ENCODE measurements at places on chromosomes 11 and 22.

GRCh38 chr11:71300187-71300586 lies 47.8 kb upstream of the SHANK2 start:
- H3K4me1 ChIP-seq, result no peaks in the 10 kb centered on the region
- H3K27me3 ChIP-seq, result no peaks in the 10 kb centered on the region
- H3K27ac ChIP-seq, result no peak overlapping the region
- no peak for DNase-seq
- no peak overlapping the region for H3K4me3 ChIP-seq
- no peaks in the 10 kb centered on the region for H3K36me3 ChIP-seq

DNA sequence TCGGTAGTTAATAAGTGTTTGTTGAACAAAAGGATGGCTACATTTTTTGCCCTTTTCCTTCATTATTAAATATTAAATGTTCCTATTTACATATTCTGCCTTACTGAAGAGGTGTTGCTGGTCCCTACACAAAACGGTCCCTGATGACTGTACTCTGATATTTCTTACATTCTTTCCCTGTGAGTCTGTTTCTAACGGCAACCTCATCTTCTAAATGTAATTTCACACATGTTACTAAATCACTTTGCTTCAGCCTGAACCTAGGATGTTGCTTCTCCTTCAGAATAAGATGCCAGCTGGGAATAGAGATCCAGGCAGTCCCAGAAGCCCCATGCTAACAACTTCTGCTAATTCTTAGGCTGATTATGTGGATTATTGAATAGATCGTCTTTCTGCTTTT lies 50.3 kb downstream of the SPON1 start:
- H3K4me3 ChIP-seq, result no peak overlapping the region
- DNase-seq, result no peak
- H3K4me1 ChIP-seq, result no peaks in the 10 kb centered on the region
- H3K27ac ChIP-seq, result no peak overlapping the region

GRCh38 chr11:62030071-62030684 lies 62.7 kb upstream of the FTH1 start:
- H3K27me3 ChIP-seq, result no peaks in the 10 kb centered on the region
- DNase-seq, result no peak
- H3K4me1 ChIP-seq, result peaks cover 12% of the 10 kb centered on the region
- no peaks in the 10 kb centered on the region for H3K36me3 ChIP-seq
- no peak overlapping the region for H3K4me3 ChIP-seq

DNA sequence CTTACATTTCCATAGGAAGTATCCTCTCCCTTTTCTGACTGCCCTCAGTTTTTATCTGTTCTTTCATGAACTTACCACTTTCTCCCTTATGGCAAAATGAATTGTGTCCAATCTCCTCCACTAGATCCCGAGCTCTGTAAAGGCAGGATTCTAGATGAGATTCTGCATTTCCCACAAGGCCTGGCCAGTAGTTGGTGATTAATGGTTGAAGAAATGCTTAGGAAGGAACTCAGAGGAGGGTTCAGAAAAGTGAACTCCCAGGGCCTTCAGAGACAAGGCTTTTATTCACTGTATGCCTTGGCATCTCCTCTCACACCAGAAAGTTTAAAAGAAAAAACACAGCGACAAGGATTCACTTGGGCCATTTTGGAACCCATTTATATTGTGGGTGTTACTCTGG lies 66.2 kb downstream of the CCDC81 start:
- no peaks in the 10 kb centered on the region for H3K4me1 ChIP-seq
- DNase-seq, result no peak
- H3K27ac ChIP-seq, result no peak overlapping the region
- no peaks in the 10 kb centered on the region for H3K36me3 ChIP-seq

DNA sequence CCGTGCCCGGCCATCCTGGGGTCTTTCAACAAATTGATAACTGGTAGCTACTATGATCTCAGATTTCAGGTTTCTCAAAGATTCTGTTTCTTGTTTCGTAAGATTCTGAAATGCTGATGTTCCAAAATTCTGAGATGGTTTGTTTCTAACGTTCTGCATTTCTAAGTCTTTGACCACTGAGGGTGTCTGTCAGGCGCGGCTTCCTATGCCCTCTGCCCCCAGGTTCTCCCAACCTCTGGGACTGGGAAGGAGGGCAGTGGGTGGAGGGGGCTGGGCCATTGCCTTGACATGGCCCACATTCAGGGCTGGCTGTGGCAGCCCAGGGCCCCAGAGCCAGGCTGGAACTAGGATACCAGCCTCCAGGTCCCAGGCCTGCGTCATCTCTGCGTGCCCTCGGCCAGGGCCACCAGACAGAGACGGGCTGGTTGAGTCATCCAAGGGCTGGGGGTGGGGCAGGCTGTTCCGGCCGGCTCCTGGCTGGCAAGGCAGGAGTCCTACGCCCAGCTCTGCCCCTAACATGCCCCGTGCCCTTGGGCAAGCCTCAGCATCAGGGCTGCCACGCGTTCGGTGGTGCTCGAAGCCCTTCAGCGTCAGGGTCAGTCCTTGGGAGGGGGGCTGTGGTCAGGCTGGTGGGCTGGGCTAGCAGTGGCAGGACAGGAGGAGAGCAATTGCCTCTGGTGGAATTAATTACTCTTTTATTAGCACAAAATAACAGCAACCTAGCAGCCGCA lies 5.2 kb downstream of the TMEM134 start:
- H3K27ac ChIP-seq, result peak overlapping the region; percentile 96
- H3K4me1 ChIP-seq, result peaks cover 37% of the 10 kb centered on the region
- peak overlapping the region; percentile 66 for H3K4me3 ChIP-seq
- peaks cover 2% of the 10 kb centered on the region for H3K36me3 ChIP-seq
- H3K27me3 ChIP-seq, result no peaks in the 10 kb centered on the region
- peak; percentile 12 for DNase-seq

DNA sequence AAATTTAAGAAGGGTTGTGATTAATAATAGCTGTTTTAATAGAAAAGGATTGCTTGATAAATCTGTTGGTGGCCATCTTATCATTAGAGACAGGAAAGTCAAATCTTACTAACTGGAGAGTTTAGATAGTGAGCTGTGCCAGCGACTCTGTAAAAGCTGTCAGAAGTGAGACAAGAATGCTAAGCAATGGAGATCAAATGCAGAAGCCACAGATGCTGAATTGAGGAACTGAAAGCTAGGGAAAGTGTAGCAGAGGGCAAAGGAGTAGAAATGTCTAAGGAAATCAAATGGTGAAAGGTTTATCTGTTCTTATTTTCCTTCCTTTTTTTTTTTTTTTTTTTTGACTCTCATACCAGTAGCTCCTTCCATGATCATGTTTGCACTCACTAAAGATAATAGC lies 13.7 kb downstream of the MS4A13 start:
- DNase-seq, result no peak
- no peaks in the 10 kb centered on the region for H3K4me1 ChIP-seq
- no peaks in the 10 kb centered on the region for H3K27me3 ChIP-seq
- H3K36me3 ChIP-seq, result no peaks in the 10 kb centered on the region
- no peak overlapping the region for H3K27ac ChIP-seq
- no peak overlapping the region for H3K4me3 ChIP-seq

DNA sequence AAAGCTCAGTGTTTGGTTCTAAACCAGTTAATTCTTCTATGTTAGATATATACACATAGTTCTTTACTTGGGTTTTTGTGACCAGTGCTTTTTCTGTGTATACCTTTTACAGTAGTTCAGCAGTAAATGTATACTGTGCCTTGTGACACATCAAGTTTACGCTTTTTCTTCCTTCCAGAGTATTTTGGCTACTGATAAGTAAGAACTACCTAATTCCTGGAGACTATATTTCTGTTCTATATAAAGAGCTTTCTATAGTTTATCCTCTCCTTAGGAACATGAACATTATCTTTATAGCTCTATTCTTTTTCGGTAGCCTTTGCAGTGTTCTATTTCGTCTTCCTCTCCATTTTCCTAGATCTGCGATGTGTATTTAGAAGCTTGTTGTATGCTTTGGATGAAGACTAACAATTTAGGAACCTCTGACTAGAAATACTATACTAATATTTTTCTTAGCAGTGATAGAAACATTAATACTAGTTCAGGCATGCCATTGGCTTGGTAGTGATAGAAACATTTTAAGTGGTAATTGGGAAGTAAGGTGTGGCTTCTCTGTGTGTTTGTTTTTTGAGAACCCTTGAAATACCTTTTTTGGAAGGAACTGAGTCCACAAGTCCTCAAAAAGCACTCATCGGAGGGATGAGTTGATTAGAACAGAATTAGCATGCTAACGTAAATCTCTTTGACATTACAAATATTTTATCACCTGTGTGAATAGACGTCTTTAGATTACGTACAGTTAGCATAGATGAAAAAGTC lies 74.6 kb downstream of the ARHGEF12 start:
- no peaks in the 10 kb centered on the region for H3K27me3 ChIP-seq
- H3K27ac ChIP-seq, result no peak overlapping the region
- DNase-seq, result no peak

GRCh38 chr11:117705866-117706265 lies 91.2 kb downstream of the DSCAML1 start:
- no peak for DNase-seq
- no peaks in the 10 kb centered on the region for H3K4me1 ChIP-seq
- H3K27ac ChIP-seq, result no peak overlapping the region
- no peak overlapping the region for H3K4me3 ChIP-seq

DNA sequence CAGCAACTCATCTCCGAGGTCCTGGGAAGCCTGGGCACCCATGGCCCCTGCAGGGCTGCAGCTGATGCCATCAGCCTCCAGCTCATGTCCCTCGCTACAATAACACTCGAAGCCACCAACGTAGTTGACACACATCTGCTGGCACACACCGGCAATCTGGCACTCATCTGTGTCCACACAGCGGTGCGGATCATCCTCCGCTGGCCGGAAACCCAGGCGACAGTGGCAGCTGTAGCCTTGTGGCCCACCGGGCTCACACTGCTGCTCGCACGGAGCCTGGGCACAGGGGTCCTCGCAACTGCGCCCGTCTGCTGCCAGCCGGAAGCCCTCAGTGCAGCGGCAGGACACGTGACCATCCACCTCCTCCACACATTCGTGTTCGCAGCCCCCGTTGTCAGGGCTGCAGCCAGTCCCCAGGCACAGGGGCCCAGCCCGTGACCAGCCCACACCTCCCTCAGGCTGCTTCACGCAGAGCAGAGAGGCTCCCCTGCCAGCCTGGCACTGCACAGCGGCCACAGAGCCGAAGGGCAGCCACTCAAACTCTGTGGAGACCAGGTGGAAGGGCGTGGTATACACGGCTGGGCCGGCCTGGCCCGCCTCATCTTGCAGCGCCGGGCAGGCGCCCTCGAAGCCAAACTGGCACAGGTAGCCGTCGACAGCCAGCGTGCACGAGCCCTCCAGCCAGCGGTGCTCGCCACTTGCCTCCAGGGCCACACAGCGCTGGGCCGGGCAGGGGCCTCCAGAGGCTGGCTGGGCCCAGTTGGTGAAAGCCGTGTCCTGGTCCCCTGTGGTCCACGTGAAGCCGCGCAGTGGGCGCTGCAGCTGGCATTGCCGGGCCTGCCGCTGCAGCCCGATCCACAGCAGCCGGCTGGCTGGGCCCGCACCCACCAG lies 678 bp downstream of the CD248 start:
- H3K4me1 ChIP-seq, result peaks cover 33% of the 10 kb centered on the region
- no peak for DNase-seq
- H3K4me3 ChIP-seq, result no peak overlapping the region
- peak overlapping the region; percentile 99 for H3K27ac ChIP-seq
- no peaks in the 10 kb centered on the region for H3K27me3 ChIP-seq

GRCh38 chr11:23078289-23078971 lies 218.2 kb upstream of the CCDC179 start:
- H3K27me3 ChIP-seq, result no peaks in the 10 kb centered on the region
- H3K36me3 ChIP-seq, result no peaks in the 10 kb centered on the region

DNA sequence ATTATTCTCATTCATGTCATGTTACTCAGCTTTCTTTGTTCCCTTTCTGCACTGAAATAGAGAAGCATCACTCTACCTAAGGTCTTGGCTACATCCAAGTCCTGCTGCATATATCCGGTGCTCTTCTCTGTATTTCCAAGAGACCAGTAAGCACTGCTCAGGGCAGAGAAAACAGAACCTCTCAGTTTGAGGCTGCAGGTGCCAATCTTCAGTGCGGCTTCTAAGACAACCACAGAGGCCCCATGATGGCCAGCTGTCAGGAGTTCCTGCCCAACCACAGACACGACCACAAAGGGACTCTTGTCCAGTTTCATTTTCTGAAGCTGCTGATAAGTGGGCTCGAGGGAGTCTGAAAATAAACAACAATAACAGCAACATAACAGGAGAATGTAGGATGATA lies 378.4 kb upstream of the PITPNB start:
- H3K36me3 ChIP-seq, result no peaks in the 10 kb centered on the region
- no peak overlapping the region for H3K4me3 ChIP-seq
- H3K4me1 ChIP-seq, result no peaks in the 10 kb centered on the region
- no peak overlapping the region for H3K27ac ChIP-seq

DNA sequence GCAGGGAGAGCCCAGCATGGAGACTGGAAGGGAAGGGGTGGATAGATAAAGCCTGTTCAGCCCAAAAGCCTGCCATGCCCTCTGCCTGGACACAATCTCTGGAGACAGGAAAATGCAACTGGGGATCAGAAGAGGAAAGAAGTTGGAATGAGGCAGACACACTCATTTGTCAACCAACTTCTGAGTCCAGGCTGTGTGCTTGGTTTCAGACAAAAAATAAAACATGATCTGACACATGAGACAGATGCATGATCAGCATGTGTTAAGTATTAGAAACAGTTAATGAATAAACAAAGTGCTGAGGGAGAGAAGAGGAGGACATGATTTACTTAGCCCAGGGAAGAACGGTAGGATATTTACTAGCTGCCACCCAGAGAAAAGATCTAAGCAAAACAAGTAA lies 839 bp downstream of the LRRN4CL start:
- H3K4me3 ChIP-seq, result no peak overlapping the region
- no peaks in the 10 kb centered on the region for H3K36me3 ChIP-seq
- no peaks in the 10 kb centered on the region for H3K27me3 ChIP-seq
- no peaks in the 10 kb centered on the region for H3K4me1 ChIP-seq
- H3K27ac ChIP-seq, result no peak overlapping the region

DNA sequence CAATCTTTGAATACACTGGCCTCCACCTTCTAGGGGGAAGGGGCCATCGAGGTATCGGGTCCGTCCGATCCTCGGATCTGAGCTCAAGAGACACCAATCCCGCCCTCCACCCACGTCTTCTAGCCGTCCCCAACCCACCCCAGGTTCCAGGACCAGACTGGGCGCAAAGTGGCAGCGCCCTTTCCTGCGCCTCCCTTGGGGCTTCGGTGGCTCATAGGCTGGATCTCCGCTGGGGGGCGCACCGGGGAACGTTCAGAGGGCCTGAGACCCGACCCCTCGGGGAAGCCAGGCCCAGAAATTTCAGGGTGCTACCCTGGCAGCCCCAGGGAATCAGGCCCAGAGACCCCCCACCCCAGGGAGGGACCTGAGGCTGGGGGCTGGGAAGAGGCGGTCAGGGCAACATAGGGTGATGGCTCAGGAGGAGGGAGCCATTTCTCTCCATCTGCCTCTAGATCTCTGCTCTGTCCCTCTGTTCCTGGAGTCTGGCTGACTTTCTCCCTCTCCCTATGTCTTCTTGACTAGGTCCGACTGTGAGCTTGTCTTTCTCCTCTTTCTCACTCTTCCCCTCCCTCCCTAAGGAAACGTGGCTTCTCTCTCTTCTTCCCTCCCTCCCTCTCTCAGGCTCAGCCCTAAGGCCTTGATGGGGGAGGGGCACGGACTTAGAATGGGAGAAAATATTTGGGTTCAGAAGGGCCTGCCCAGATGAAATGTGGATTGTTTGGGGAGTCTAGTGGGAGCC lies 1.1 kb downstream of the CREB3L1 start:
- H3K27ac ChIP-seq, result no peak overlapping the region
- H3K4me3 ChIP-seq, result no peak overlapping the region
- H3K4me1 ChIP-seq, result no peaks in the 10 kb centered on the region
- H3K36me3 ChIP-seq, result no peaks in the 10 kb centered on the region
- H3K27me3 ChIP-seq, result peaks cover 18% of the 10 kb centered on the region

- H3K4me3 ChIP-seq, result no peak overlapping the region
- H3K4me1 ChIP-seq, result peaks cover 26% of the 10 kb centered on the region
- H3K36me3 ChIP-seq, result no peaks in the 10 kb centered on the region
- no peaks in the 10 kb centered on the region for H3K27me3 ChIP-seq
- no peak for DNase-seq
Observed at GRCh38 chr22:46286941-46287872, 9.5 kb upstream of the GTSE1 start.

All from naive thymus-derived CD4-positive, alpha-beta T cell (primary cell).